Renal cortex interstitium (tissue), 15 donors: ENCODE measurements at places on chromosomes 1 and 21.

DNA sequence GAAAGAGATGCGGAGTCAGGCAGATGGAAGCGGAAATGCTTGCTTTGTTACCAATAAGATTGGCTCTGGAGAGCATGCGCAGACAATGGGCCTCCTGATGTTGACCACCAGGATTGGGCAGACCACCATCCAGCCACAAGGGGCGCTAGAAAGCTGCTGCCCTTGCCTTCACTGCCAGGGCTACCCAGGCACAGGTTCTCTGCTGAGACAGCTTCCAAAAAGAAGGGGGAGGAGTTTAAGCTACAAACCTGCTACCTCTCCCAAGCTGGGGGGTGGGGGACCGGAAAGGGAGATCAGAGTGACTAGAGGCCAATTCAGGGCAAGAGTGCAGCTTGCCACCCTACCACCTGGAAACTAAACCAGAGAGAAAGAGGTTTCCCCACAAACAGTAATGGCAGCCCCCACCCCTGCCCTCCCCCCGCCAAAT lies 369.7 kb downstream of the RRAGC start:
- no peak for DNase-seq

DNA sequence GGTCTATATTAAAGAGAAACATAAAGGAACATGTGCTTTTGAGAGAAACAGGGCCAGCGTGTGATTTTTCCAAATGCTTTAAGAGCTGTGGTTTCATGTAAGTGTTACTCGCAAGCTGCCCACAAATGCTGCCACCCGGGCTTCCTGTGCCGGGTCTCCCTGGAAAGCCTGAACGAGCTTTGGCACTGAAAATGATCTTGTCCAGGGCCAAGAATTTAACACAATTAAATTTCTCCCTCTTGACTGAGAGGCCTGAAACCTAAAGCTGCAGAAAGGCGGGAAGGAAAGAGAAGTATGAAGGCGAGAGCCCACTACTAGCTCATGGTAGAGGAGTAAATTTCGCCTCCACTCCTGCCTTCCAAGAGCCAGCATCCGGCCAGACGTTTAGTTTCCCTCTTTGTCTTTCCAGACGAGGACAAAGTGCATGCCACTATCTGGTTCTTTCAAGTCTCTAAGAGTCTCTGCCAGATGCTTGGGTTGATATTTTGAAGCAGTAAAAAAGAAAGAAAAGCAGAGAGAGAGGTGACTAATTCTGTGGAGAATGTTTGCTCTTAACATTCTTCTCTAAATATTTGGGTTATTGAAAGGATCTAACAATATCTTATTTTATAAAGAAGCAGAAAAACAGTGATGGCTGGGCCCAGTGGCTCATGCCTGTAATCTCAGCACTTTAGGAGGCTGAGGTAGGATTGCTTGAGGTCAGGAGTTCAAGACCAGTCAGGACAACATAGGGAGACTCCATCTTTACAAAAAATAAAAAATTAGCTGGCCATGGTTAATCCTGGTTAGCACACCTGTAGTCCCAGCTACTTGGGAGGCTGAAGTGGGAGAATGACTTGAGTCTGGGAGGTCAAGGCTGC lies 100.0 kb upstream of the HNRNPU start:
- no peak for DNase-seq

- DNase-seq = no peak
Observed at GRCh38 chr1:107196973-107197562, 56.2 kb downstream of the NTNG1 start.

DNA sequence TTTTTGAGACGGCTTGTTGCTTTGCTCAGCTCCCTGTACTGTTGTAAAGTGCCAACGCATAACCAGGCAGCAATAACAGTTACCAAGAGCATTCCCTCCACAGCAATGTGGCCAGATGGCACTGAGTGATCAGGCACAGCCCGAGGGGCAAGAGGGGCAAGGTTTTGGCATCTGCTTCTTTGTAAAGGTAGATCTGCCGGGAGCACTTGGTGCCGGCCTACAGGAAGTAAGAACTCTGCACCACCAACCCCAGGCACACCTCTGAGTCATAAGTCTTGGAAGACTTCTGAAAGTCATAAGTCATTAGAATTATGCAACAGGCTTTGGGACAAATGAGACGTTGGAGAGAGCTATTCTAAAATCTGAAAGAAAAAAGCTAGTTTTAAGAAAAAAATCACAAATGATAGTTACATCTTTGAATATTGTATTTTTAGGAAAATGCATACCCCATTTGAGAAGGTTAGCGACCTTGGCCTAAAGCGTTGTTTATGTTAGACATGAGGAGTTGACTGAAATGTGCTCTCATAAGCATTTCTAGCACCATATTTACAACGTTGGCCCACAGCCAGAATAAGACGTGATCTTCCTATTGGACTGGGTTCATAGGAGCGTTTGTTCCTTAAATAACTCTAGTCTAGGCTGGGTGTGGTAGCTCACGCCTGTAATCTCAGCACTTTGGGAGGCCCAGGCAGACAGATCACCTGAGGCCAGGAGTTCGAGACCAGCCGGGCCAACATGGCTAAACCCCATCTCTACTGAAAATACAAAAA lies 37.7 kb upstream of the MAP10 start:
- no peak for DNase-seq

DNA sequence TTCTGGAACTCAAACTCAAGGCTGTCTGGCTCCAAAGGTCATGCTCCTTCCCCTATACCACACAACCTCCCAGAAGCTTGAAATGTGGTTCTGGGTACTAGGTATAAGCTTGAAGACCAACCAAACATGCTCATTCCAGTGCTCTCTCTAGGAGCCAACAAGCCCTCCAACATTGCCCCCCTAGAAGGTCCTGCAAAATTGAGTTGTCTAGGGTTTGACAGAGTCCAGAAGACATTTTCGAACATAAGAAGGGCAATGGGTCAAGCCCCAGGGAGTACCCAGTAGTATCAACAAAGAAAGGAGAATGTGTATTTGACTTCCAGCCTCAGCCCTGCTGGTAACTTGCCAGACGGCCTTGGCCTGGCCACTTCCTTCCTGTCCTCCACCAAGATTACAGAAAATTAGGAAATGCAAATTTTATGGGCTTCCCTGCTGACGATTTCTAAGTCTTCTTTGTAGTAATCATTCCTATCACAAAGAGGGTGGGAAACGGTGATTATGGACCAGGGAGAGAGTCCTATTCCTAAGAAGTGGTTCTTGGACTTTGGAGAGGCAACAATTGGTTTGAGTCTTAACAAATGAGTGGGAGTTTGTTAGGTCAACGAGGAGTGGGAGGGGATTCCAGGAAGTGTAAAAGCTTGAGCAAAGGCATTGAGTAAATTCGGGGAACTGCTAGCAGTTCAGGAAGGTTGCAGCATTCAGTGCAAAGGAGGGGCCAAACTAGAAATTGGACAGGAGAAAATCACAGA lies 18.7 kb upstream of the SLAMF1 start:
- no peak for DNase-seq
